ENCODE measurements at places on chromosomes 12 and 14.

- no peak for DNase-seq
Measured at GRCh38 chr14:85421186-85421877, 108.6 kb upstream of the FLRT2 start.

GRCh38 chr12:122086116-122086515 lies 7.6 kb downstream of the MLXIP start:
- no peak for DNase-seq

- no peak for DNase-seq
Measured at GRCh38 chr14:32201816-32202490, at the start of gene RNU6-7. Gene RNU6-7 (plus strand): TSS chr14:32202045.

- DNase-seq, result no peak
Measured at GRCh38 chr14:105034315-105035039, 13.6 kb upstream of the CDCA4 start.

DNA sequence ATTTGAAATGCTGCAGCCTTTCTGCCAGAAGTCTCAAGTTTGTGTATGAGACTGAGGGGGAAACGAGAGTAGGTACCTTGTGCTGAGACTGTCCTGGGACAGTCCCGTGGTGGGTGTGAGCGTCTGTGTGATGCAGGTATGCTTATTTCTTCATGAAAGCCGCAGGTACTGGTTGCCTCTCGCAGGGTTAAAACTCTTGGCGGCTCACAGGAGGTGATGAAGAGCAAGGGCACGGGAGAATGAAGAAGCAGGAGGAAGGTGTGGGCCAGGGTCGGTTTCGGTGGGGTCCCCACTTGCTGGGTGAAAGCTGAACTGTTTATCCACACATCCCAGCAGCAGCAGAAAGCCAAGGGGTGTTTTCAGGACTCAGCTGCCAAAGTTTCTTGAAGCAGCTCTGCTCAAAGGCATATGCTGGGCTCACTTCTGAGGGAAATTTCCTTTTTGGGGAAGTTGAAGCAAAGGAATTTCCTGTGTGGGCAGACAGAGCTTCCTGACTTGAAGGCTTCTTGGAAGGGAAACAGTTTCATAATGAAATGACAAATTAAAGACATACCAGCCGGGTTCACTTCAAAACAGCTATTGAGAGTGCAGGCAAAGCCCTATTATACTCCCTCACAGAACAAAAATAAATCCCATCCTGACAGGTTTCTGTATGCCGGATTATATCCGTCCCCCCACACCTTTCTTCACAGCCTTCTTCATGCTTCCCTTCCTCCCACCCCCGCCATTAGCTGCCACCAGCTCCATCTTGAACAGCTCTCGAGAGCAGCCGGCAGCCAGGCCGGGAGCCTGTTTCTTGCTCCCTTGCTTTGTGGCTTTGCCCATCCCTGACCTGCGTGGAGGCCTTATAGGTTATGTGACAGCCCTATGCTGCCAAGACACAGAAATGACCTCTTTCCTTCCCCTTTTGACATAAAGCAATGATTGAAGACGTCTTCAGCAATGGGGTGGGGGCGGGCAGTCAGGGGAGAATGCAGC lies 116.6 kb downstream of the ETV6 start:
- DNase-seq, result no peak

GRCh38 chr12:118706437-118706836 lies 274.9 kb upstream of the SRRM4 start:
- no peak for DNase-seq

- DNase-seq, result no peak
Measured at GRCh38 chr14:78075033-78075432, 95.1 kb upstream of the NRXN3 start.

- DNase-seq, result no peak
Measured at GRCh38 chr12:51639361-51639760, 48.3 kb downstream of the SCN8A start.

- DNase-seq, result no peak
Measured at GRCh38 chr12:13027032-13027431, 17.1 kb upstream of the FAM234B start.

DNA sequence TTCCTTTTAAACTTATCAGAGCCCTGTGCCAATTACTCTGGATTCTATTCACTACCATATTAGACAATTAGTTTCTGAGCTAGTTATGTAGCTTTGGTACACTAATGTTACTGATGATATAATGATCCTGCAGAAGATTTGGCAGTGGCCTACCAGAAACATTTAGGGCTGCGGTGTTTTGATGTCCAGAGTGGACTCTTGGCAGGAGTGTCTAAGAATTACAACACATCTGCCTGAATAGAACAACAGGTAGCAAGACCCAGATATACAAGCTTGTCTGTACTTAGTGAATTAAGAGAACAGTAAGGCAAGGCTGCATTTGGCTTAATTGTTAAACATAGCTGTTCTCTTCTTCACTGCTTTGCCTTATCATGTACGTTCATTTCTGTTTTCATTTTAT lies 691.6 kb upstream of the FBXO33 start:
- no peak for DNase-seq

DNA sequence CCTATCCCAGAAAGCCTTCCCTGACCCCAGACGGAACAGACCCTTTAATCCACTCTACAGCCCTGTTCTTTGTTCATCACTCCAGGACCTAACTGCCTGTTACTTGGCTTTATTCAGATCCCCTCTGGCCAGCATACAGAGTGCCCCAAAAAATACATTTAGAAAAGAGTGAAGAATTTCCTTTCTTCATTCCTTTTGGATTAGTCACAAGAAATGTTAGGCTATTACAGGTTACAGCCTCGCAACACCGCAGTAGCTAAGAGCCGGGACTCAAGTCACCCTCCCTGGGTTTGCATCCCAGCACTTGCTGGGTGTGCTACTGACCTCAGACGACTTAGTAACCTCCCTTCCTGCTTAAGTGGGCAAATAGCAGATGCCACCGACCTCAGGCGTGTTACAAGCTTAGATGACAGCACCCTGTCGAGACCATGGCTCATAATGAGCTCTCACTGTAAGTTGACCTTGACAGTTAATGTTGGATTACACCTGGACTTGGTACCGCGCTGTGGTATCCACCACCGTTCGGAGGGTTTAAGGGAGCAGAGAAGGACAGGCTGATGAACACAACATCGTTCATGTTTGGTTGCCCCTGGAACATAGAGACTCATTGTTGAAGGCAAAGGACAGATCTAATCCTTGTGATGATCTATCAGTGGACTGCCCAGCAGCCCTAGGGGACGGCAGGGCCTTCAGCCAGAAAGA lies 12.9 kb downstream of the GLRX5 start:
- DNase-seq, result no peak

DNA sequence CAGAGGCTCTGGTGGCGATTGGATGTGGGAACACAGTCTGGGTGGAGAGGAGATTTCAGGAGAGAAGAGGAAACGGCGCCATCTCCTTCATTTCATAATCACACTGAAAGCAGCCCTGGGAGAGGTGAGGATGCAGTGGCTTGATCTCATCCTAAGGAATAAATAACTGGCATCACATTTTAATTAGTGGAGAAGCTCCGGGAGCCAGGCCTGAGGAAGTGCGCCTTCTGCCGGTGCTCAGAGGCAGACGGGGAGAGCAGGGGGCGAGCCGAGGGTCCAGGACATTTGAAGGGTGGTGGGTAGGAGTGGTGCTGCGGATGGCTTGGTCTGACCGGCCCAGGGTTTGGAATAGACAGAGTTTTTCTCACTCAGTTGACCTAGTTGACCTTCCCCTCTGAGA lies 265.0 kb downstream of the CACNA1C start:
- no peak for DNase-seq

DNA sequence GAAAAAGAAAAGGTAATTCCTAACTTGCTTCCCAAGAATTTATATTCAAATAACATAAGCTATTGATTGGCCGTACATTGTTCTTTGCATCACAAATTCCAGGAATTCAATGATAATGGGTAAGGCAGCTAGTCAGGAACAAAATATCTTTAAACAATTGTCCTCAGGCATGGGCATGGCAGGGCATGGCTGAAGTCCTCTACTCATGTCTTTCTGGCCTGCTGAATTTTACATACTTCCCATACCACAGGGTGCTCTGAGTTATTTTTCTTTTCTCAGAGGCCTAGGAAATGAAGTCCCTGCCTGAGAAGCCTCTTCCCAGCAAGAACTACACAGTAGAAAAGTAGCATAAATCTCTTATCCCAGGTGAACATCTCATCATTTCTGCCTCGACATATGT lies 15.1 kb upstream of the DRAM1 start:
- DNase-seq, result no peak

DNA sequence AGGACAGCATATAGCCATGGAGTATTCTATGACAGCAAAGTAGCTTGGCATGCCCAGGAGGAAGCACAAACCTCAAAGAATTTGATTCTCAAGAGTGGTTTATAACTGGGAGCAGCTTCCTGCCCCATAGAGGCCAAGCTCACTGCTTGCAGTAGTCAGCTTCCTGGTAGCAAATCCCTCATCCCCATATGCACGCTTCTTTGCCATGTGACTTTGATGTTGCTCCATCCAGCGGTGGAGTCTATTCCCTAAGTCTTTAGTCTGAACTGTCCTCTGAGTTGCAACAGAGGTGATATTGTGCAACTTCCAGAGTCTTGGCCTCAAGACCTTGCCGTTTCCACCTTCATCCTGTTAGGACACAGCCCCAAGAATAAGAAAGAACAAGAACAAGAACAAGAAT lies 996.8 kb upstream of the TMEM132C start:
- DNase-seq, result no peak

GRCh38 chr14:95346820-95347219 lies 27.1 kb upstream of the CLMN start:
- DNase-seq, result no peak

GRCh38 chr12:102891756-102892155 lies 25.3 kb downstream of the PAH start:
- no peak for DNase-seq

DNA sequence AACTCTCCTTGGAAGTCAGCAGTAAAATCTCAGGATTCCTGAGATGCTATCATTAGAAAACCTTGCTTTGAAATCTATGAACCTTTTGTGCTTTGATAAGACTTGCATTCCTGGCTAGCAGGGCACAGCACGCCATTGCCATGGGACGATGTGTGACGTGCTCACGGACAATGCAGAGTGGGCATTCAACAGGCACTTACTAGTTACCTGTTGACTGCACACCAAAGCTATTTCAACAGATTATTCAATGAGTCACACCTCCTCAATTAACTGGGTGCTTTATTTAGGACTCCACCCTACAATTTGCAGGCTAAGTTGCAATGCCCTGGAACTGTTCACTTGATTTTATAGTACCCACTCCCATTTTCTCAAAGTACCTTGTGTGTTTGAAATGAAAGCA lies 11.3 kb downstream of the NOS1 start:
- no peak for DNase-seq

DNA sequence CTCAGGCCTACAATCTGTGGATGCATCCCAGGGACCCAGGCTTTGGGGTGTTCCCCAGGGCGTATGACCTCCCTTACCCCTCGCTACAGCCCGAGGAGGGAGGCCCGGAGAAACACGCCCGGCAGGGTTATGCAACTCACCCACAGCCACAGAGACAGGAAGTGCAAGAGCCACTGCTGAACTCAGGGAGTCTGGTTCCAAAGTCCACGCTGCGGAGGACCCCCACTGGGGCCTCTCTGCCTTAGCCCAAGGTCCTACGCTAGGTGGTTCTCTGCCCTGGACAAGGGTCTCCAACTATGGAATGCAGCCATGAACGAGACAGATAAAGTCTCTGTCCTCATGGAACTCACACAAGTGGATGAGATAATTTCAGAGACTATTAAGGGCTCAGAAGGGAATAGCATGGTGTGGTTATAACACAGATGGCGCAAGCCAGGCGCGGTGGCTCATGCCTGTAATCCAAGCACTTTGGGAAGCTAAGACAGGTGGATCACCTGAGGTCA lies 11.3 kb downstream of the SCARB1 start:
- no peak for DNase-seq

DNA sequence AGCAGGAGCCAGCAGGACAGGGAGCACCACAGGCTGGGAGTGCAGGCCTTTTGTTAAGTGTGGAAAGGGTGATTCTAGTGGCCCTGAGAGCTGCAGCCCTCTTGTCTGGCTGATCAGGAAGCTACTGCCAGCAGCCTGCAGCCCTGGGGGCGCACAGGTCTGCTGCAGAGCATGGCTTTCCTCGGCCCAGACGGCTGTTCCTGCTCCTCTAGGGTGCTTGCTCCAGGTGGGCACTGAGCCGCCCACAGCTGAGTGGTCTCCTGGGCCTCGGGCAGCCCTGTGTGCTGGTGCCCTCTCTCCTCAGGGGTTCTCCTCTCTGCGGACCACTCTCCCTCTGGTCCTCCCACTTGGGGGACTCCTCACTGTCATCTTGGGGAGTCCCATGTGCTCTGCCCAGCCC lies 18.9 kb downstream of the CCDC88C start:
- DNase-seq, result no peak

- no peak for DNase-seq
Measured at GRCh38 chr12:8065991-8066594, at the start of gene C3AR1. Gene C3AR1 (minus strand): TSS chr12:8066359. CDS start chr12:8060185, 6,174 bp downstream.

GRCh38 chr14:91300957-91301356 lies 56.5 kb upstream of the GPR68 start:
- no peak for DNase-seq

DNA sequence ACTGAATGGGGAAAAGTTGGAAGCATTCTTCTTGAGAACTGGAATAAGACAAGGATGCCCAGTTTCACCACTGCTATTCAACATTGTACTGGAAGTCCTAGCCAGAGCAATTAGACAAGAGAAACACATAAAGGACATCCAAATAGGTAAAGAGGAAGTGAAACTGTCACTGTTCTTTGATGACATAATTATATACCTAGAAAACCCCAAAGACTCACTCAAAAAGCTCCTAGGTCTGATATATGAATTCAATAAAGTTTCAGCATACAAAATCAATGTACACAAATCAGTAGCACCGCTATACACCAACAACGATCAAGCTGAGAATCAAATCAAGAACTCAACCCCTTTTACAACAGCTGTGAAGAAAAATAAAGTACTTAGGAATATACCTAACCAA lies 157.3 kb upstream of the DDHD1 start:
- DNase-seq, result no peak

DNA sequence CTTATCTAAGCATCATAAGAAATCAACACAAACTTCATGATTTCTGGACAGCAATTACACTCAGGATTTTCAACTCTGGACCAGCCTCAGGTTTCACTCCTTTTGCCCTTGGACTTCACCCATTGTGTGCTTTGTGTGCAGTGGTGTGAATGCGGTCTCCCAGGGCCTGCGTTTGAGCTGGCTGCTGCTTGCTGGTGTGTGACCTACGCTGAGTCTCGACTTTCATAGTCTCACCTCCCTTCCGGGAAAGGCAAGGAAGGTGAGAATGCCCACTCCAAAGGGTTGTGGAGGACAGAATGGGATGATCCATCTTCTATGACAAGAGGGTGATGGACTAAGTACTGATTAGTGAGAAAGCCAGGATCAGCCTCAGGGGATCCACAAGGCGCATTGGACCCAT lies 228.8 kb downstream of the C12orf75 start:
- no peak for DNase-seq
